ENCODE measurements at places on chromosomes 5 and 9.
A peak's percentile ranks its signal among the peaks of the same experiment; 100 is the strongest.

DNA sequence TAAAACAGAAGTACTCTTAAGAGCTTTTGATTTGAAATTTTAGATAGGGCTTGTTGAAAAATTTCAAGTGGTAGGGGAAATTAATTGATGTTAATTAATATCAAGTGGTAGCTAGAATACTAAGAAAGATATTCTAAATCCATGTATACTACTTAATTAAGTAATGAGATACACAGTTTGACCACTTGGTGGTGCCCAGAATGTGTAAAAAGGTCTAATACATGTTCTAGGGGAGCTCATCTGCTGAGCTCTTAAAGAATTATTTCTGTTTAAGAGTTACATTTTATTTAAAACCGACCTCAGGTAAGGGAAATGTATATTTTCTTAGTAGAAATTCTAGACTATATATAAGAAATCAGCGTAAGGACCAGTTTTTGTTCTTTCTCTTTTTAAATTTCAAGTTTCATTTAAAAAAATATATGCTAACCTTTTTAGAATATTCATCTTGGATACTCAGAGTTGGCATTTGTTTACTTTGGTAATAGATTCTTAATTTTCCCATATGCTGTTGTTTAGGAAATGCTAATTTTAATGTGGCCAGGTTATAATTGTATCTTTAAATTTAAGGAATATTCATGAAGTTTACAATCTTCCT is 61.5 kb downstream of the LNPEP start:
- DNase-seq = peak; percentile 4

- no peak for DNase-seq
Observed at GRCh38 chr9:519579-519978, 304.9 kb downstream of the DOCK8 start.

GRCh38 chr5:32989815-32990214 is 278.7 kb downstream of the NPR3 start:
- no peak for DNase-seq

DNA sequence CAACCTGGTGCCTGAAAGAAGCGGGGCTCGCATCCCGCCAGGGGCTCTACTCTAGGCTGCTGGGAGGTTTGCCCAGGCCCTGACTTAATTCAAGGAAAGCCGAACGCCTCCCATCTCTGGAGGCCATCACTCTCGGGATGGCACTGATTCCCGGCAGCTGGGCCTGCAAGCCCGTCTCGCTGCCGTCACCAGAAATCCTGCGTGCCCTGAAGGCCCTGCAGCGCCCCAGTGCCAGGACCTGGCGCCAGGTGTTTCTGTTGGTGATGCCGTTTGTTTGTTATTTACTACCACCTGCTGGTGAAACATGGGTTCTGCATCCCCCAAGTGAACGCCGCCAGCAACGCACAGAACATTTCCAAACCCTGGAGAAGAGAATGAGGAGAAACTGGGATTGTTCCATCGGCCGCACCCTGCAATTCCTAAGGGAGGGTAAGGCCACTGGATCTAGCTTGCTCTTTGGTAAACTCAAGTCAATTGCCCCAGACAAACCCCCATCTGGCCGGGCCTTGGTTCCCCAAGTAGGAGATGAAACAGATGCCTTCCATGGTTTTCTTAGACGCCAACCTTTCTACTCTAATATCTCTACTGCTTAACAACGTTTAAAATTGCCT is 77.9 kb downstream of the AK8 start:
- no peak for DNase-seq

DNA sequence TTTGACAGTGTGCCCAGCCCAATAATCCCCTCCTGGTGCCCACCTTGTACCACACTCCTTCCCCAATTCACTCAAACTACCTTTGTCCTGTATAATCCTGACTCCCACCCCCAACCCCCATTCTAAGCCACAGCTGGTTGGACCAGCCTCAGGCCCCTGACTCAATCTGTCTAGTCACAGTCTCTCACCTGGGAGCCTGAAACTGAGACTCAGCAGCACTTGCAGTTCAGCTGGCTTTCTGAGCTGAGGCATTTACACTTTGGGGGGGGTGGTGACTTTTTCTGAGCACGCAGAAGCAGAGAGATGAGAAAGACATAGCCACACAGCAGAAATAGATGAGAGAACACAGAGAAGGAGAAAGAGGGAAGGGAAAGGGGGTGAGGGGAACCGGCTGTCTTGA is 247.3 kb downstream of the MAN2A1 start:
- DNase-seq = no peak

DNA sequence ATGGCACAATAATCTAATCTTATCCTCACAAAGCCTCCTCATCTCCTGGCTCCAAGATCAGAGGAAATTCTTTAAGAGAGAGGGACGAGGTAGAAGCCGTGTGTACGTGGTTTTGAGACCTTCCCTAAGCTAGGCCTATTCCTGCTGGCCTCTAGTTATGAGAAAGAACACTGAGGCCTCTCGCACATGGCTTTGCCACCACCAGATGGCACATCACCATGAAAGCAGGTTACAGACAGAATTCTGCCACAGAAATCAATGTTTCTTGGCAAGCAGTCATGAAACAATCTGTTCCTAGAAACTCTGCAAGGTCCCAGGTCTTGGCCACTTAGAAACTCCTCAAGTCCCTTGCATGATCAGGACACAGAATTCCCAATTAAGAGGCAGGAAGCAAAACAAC is 268.2 kb upstream of the TAS2R1 start:
- no peak for DNase-seq

DNA sequence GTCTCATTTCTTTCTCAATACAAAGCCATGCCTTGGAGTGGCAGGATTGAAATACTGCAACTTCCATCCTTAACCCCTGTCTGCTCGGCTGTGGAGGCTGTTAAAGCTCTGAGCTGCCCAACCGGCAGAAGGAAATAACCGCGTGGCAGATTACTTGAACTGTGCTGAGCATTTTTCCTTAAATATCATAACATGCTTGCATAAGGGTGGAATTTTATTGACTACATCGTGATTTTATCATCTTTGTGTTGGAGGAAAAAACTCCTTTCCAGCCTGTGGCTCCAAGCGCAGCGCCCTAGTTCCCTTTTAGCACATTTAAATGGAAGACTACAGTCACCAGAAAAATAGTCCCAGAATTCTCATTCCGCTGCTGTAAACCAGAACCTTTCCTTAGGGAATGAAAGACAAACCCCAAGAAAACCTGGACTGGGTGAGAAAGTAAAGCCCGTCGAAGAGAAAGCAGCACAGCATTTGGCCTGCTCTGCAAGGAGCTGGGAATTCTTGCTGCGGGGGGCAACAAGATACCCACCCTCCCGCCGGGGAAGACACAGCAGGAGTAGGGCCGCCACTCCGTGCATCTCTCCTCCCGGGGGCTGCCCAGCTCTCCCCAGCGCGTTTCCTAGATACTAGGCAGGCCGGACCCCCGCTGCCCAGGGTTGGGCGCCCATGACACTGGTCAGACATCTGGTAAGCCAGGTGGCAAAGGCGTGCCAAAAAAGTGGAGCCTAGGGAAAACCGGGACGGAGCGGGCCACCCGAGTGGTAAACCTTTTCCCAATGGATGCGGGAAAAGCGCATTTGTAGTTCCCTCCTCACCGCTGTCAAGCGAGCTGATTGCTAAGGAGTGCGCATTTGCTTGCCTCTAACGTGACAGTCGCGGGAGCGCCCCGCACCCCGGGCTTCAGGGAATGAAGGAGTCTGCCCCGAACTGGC is 1.3 kb downstream of the SHC3 start:
- no peak for DNase-seq

DNA sequence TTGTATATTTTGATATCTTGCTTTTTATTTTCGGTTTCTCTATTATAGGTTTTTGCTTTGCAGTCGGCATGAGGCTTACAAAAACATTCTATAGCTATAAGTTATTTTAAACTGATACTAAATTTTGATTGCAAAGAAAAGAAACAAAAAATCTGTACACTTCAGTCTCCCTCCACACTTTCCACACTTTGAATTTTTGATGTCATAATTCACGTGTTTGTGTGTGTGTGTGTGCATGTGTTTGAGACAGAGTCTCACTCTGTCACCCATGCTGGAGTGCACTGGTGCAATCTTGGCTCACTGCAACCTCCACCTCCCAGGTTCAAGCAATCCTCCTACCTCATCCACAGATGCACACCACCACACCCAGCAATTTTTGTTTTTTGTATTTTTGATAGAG is 124.9 kb downstream of the MRPS30 start:
- DNase-seq = no peak

DNA sequence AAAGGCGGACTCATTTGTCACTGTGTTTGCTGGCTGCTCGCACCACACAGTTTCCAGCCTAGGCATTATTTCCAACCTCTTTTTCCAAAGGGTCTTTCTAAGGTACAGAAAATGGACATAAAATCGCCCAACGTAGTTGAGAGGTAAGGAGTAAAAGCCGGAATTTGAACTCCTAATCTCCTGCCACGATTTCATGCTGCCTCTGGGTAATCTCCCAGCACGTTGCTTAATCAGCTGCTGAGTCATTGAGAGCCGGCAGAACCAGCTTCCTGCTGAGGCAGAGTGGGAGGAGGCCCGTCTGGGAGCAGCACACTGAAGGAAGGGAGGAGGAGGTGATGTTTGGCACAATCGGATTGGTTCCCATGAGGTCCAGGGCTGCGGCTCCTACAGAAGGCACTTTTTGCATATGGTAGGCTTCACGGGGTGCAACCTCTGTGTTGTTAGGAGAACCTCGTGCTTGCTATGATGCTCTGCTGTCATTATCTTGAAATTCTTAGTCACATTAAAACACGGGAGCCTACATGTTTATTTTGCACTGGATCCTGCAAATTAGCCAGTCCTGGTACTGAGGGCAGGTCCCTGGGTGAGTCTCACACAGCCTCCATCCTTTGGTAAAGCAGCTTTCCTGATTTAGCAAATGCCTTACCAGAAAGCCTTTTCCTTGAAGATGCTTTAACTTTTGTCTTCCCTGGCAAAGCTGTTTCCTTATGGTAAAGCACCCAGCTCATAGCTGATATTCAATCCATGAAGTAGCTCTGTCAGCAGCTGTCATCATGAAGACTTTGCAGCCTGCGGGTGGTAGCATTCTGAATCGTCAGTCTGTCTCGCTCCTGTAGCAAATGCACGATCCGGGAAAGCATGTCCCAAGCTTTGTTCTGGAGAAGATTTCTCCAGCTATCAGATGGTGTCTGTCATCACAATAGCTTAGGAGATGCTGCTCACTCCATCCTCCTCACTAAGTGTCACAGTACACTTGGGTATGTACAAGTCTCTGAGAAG is 191.6 kb upstream of the MSX2 start:
- peak; percentile 63 for DNase-seq
